Fibroblast of mammary gland (primary cell): ENCODE measurements at places on chromosomes 7 and 10.

GRCh38 chr10:47207281-47207615 lies 92.7 kb upstream of the GDF10 start:
- DNase-seq, result no peak

DNA sequence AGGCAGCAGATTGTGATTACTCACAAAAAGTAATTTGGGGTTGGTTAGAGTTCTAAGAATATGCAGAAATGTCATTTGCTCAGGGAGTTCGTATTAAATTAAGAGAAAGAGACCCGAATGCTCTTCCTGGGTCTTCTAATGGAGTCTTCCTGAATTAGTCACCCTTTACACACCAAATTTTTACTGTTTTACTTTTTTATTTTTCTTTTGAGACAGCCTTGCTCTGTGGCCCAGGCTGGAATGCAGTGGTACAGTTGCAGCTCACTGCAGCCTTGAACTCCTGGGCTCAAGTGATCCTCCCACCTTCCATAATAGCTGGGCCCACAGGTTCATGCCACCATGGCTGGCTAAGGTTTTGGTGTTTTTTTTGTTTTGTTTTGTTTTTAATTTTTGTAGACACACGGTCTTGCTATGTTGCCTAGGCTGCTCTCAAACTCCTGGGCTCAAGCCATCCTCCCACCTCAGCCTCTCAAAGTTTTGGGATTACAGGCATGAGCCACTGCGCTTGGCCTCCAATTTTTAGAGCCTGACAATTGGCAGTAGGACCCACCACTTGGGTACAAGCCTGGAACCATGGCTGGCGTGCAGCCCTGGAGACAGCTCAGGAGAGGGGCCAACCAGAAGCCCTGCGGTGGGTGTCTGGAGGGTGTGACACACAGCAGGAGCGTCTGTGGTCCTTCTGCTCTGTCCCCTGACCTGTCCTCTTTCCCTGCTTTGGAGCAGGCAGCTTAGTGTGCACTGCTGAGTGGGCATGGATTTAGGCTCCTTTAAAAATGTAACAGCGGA lies 16.4 kb upstream of the BHLHA15 start:
- DNase-seq, result no peak

DNA sequence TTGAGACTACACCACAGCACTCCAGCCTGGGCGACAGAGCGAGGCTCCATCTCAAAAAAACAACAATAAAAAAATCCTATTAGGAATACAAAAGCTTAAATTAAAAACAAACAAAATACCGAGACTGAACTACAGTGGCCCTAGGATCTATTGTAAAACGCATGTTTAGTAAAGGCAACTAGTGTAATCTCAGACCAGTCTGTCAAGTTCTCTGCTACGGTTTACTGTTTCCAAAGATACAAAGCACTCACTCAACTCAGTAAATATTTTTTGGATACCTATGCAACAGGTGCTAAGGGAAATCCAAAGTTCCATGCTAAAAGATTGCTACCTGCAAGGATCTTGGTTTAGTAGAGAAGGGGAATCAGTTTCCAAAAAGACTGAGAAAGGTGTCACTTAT lies 3.4 kb upstream of the MIOS start:
- DNase-seq, result no peak

- no peak for DNase-seq
Measured at GRCh38 chr7:149021725-149022062, 6.6 kb downstream of the PDIA4 start.

GRCh38 chr10:103517234-103518085 lies 24.0 kb downstream of the NEURL1 start:
- DNase-seq, result no peak

DNA sequence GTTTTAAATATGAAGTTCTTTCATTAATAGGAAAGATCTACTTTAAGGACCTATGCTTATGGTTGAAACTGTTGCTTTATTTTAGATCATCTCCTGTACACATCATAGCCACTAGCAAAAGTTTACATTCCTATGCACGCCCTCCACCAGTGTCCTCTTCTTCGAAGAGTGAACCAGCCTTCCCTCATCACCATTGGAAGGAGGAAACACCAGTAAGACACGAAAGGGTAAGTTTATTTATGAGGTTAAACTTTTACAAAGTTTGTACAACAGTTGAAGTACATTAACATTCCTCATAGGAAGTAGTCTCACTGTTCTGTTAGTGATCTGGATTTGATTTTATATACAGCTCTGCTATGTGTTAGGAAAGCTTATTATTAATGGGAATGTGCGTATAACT lies 16.9 kb downstream of the HBP1 start:
- DNase-seq, result no peak

DNA sequence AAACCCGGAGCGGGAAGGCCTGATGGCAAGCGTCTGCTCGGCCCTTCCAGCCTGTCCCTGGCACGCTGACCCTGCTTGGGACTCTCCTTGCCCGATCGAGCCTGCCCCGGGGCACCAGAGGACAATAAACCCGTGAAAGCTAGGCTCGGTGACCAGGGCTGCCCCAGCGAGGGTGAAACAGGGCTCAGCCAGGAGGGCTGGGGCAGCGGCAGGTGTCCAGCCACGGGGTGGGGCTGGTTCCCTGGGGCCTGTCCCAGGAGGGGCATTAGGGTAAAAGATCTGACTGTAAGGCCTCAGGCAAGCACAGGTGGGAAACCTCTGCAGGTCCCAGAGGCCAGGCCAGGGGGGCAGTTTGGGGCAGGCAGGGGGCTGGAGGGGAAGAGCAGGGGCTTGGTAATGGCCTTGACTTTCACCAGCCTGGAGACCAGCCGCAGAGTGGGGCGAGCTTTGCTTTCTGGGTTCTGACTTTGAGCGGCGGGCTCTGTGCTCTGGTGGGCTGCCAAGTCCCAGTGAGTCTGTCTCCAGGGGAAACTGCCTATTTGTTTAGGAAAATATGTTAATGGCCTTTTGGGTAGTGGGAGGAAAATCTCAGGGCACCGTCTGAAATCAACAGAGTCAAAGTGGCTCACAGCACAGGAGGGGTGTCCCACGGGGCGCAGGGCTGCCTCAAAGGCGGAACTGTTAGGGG lies 68.2 kb upstream of the INPP5A start:
- DNase-seq, result no peak

GRCh38 chr7:115679976-115680375 lies 350.6 kb downstream of the TFEC start:
- DNase-seq, result peak; percentile 66

GRCh38 chr7:132933072-132933458 lies 148.8 kb downstream of the CHCHD3 start:
- peak; percentile 82 for DNase-seq

GRCh38 chr7:156896388-156897022 lies 3.5 kb upstream of the LMBR1 start:
- DNase-seq, result no peak

- no peak for DNase-seq
Measured at GRCh38 chr7:47221826-47222225, 360.1 kb downstream of the TNS3 start.

GRCh38 chr10:60652628-60653027 lies 125.7 kb upstream of the CDK1 start:
- DNase-seq, result no peak

DNA sequence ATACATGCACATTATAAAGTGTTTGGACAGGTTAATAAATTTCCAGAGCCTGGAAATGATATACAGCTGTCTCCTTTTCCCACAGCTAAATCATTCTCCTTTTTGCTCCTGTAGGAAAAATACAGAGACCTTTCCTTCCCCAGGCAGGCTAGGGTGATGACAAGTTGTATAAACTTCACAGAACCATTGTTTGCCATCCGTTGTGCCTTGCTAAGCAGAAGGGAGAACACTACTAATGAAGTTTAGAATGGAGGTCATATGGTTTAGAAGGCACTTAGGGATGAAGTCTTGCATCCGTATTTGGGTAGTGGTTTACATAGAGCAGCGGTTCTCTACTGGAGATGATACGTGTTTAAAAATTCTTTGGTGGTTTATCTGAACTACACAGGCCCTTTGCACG lies 46.0 kb downstream of the NAMPT start:
- DNase-seq, result no peak

GRCh38 chr10:7410862-7411670 lies at the start of gene SFMBT2:
Gene SFMBT2 (minus strand): TSS chr10:7411034. CDS start chr10:7381898, 29,136 bp downstream.
- peak; percentile 64 for DNase-seq

DNA sequence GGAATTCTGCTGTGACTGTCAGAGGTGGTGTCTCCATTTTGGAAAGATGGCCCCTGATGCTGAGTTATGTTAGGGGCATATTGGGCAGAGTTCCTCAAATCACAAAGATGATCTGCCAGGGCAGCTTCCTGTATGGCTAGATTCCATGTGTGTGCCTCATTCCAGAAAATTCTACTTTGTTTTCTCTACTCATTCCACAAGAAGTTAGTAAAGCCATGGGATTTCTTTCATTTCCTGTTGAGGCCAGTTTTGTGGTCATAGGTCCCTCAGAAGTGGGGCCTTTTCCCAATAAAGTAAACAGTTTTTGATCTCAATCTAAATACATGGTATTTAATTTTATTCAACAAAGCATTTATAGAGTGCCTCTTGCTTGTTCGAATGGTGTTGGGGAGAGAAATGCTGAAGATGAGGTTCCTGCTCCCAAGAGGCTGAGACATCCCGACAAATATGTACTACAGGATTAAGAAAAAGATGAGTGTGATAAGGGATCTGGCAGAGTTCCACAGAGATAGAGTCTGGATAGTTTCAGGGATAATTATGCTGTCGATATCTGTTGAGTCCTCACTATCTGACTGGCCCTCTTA lies 33.0 kb downstream of the MINDY4 start:
- peak; percentile 81 for DNase-seq

- DNase-seq, result peak; percentile 40
Measured at GRCh38 chr7:78953090-78953489, 500.4 kb downstream of the MAGI2 start.

DNA sequence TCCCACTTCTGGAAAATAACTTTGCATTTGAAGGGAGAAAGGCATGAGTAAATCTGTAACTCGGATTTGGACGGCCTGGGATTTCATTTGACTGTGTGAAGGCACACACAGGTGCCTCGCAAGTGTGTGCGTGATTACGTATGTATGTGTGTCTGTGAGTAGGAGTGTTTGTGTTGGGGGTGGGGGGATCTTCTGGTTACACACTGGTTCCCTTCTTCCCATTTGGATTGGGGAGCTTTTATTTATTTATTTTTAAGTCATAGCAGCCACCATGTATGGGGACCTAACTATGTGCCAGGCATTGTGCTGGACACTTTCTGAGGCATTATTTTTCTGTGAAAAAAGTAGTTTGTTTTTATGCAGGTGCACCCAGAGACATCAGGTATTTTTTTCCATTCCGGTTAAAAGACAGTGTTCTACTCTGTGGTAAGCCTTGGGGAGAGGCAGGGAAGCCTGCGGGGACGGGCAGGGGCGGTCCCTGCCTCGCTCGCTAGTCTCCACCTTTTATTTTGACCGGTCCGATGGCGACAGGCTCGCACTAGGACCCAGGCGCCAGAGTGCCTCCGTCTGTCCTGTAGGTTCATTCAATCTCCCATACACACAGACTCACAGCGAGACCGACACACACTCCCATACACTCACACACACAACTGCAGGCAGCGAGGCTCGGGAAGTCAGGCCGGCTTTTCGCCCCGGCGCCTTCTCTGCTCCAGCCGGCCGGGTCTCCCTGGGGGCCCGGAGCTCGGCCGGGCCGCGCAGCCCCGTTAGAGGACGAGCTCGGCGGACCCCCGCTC lies at the start of gene MXI1:
MXI1 (plus strand) TSS at position 595 of the 794 bp plus-strand sequence. CDS start 204 bp downstream, outside the sequence.
- peak; percentile 84 for DNase-seq

DNA sequence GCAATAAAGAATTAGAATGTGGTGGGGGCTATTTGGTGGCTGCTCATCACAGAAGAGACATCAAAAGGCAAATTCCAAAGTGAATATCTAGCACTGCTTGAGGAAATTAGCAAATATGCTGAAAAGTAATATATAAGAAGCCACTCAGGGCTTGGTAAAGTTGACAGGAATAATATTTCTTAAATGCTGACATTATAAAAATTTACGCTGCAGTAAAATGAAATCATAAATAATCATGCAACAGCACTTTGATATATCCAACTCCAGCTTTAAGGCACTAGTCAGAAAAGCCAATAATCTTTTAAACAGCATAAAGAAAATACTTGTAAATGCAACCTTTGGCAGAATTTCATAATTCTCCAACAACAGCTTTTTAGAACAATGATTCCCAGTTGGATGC lies 36.9 kb downstream of the DNAJC12 start:
- no peak for DNase-seq

- peak; percentile 52 for DNase-seq
Measured at GRCh38 chr7:2241580-2242540, at the start of the genes MRM2 and NUDT1. Gene MRM2 (minus strand): TSS chr7:2242205. CDS start chr7:2242169, 36 bp downstream. Gene NUDT1 (plus strand): TSS chr7:2242226. CDS start chr7:2244575, 2,349 bp downstream.

GRCh38 chr10:116833986-116834985 lies 15.0 kb upstream of the ENO4 start:
- no peak for DNase-seq
